GM23248 (cell line): ENCODE measurements at places on chromosomes 6 and 20. TPM values are rescaled to one million over a fixed set of nuclear protein-coding genes. Genes with fewer than 3 reads are reported as not detected.
A peak's percentile ranks its signal among the peaks of the same experiment; 100 is the strongest.

The EYA4 gene
- 0.09 TPM in 1 of 2 replicates, not detected in the other for polyA plus RNA-seq

DNA sequence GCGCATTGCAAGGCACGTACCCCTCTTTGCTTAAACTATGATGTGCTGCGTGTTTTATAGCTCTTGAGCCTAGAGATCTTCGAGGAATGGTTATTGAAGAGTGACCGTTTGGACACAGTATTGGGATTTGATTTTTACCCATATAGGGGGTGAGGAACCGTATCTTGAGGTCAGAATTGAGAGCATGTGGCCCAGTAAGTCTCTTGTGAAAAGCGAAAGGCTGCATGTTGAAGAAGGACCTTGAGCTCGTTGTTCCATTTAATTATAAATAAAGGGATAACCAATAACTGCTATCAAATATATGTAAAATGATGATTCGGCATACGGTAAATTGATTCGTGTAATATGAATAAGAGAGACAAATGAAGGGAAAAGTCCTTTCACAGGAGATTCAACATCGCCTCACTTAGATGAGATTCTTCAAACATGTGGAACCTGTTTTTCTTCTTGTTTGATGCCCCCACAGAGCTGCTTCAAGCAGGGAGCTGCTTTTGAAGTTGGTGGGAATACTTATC, 66.6 kb downstream of the AKAP12 start:
- no peak for DNase-seq

DNA sequence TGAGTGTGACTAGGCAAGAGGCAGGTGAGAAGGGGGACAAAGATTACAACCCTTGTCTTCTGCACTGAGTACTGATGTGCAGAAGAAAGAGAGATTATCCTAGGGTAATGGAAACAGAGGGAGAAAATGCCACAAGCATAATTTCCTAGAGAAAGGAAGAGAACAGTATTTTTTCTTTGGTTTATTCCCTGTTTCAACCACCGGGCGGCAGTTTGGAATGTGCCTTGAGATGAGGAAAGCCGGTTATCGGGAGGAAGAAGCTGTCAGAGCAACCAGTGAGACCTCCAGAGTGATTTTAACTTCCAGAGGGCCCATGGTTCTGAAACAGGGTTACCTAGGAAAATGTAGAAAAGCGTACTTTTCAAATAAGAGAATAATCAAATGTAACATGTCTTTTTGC, 121.4 kb downstream of the REV3L start:
- DNase-seq: peak; percentile 79

- DNase-seq: no peak
Measured at GRCh38 chr20:5364136-5364821, 47.5 kb upstream of the PROKR2 start.
